HFFc6 (cell line): ENCODE measurements at places on chromosomes 11 and 22. TPM values are rescaled to one million over a fixed set of nuclear protein-coding genes. Genes with fewer than 3 reads are reported as not detected.

- DNase-seq, result peak; percentile 47
Measured at GRCh38 chr11:108654994-108655631, 9.8 kb upstream of the DDX10 start.

DNA sequence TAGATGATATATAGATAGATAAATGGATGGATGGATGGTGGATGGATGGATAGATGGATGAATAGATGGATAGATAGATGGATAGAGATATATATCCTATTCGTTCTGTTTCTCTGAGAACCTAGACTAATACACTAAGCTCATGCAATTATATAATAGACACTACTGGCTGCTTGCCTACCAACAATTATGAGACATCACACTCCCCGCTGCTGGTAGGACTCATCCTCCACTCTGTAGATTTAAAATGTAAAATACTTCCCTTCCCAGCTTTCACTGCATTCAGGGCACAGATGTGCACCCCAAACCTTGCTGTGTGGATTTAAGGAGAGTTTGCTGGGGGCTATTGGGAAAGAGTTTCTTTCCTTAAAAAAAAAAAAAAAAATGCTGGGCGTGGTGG lies 28.3 kb upstream of the RCN1 start:
- DNase-seq, result no peak

- DNase-seq, result no peak
Measured at GRCh38 chr22:42327462-42328129, 57.1 kb upstream of the TCF20 start.

DNA sequence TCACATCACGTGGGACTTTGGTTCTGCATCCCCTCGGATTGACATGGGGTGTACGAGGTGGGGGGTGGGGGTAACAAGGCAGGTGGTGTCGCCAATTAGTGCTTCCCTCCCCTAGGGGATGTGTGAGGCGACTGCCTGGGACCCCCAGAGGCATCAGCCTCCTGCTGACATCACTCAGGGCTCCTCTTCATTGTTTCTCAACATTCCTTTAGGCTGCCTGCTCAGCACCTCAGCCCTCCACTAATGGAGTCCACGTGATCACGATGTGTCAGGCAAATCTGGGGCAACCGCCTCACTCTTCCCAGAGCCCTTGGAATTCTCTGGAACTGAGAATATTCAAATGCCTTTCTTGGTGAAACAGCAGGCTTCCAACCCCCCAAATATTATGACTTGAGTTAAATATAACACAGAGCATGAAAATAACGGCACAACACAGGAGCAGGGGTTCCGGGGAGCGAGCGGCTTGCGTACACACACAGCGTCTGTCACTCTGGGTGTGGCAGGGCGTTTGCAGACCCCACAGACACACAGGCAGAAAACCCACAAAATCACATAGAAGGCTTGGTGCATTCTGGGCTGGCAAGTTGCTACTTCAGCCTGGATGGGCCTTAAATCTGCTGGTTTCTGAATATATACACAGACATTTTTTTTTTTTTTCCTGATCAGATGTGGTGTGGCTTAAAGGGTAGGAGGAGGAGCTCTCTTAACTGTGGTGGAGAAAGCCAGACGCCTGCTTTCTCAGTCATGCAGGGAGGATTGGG lies 170.1 kb upstream of the CADM1 start:
- no peak for DNase-seq

GRCh38 chr22:48898524-48899250 lies 929.0 kb downstream of the BRD1 start:
- no peak for DNase-seq

The FADS1 gene
- total RNA-seq, result 25.3 to 37.5 TPM (median 26.6 TPM) in 3 replicates
